ENCODE measurements at places on chromosomes 5 and 9.
A peak's percentile ranks its signal among the peaks of the same experiment; 100 is the strongest.

DNA sequence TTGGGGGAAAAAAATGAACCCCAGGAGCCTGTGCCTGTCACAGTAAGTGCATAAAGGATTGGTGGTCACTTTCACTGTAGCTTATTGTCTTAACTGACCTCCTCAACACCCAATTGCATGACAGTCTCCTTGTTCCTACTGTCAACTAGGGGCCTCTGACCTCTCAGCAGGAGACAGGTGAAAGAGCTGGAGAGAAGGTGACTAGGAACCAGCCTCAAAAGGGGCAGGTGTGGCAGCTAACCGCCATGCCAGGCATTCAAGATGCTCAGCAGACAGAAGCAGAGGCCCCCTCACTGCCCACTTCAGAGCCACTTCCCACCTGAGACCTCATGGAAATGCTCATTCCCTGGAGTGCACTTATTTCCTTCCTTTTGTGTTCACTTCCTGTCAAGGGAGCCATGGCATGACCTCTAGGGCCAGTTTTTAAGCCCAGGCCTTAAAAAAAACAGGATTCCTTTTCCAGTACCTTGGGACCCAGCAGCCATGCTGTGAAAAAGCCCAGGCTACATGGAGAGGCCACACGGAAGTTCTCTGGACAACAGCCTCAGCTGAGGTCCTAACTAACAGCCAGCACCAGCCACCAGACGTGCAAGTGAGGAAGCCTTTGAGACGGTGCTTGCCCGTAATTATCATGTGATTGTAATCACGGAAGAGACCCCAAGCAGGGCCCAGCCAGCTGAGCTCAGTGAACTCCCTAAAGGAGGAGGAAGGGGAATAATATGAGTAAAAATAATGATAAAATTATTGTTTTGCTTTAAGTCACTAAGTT lies 74.9 kb downstream of the NSUN2 start:
- DNase-seq = no peak

- DNase-seq = no peak
These were observed 124.0 kb downstream of the ESM1 start for GRCh38 chr5:54861212-54861894.

DNA sequence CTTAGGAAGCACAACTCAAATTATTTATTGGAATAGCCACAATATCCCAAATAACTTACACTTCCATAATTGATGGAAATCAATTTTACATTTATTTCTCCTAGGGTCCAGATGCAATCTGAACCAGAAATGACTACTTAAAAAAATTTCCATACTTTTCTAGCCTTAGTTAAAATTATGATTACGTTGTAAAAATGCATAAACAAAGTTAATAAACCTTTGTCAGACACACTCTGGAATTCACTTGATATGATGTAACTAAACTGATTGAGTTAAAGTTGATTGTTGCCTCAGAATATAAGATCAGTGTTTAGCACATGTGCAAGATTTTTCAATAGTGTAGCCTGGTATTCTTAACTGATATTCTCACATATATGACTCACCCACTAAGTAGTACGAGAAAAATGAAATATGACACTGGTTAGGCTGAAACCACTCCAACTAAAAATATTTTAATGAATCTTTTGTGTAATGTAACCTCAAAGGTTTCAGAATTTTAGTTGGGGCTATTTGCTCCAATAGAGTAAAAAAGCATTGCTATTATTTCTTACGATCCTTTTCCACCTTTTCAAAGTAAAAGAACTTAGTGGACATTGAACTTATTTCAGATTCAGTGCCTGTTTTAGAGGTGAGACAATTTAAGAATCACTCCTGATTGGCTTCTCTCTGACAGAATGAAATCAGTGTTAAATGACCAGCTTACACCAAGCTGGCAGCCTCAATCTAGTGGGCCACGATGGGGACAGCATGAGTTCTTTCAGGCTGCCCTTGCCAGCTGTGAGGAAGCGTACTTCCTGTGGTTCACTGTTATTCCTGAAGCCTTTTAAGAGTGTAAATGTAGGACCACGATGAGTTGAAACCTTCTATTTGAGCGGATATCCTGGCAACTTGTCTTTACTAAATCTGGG lies 277.2 kb upstream of the CDH9 start:
- DNase-seq = no peak

GRCh38 chr9:114149765-114150340 lies 5.5 kb upstream of the COL27A1 start:
- DNase-seq = no peak

DNA sequence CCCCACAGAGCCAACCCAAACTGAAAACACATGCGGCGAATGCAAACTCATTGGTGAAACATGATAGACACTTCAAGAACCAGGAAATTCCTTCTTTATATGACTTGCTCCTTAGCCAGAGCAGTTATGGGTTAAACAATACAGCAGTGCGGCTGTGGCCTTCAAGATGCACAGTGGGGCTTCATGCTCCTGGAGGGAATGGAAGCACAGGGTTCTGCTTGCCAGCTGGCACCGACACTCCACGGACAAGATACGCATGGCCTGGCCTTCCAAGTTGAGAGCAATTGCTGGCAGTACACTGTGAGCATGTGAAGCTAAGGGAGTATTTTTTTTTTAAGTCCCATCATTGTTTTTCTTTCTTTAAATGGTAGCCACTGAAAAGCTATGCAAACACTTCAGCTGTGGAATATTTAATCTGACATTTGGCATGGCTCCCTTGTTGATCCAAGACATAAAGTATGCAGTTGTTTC lies 451.6 kb upstream of the CD180 start:
- DNase-seq = no peak

- peak; percentile 56 for DNase-seq
These were observed at the start of gene PRR7 for GRCh38 chr5:177446200-177447065. Gene PRR7, plus strand, starts transcription at chr5:177446814. Its CDS starts 8,254 bp downstream, at chr5:177455068.

DNA sequence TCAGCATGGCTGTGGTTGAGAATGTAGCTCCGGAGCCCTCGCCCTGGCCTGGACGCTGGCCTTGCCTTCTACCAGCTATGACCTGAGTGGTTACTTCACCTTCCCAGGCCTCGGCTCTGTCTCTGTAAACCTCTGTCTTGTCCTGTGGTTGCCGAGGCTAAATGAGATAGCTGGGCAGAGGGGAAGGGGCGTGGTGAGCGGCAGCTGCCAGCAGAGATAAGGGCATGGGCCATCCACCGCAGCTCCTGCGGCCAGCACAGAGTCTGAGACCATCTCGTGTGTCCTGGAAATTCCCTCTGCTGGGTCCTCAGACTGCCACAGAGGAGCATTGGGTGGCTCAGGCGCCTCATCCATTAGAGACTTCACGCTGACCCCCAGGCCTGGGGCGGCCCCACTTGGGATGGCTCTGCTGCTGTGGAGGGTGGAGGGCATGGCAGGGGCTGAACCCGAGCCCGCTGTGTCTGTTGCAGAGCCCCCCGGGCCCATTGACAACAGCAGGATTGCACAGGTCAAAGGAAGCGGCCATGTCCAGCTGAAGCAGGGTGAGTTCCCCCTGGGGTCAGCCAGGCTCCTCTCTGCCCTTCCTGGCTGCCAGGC lies 43.9 kb downstream of the USP20 start:
- no peak for DNase-seq

- DNase-seq = no peak
These were observed 218.6 kb downstream of the PJA2 start for GRCh38 chr5:109191153-109191558.

DNA sequence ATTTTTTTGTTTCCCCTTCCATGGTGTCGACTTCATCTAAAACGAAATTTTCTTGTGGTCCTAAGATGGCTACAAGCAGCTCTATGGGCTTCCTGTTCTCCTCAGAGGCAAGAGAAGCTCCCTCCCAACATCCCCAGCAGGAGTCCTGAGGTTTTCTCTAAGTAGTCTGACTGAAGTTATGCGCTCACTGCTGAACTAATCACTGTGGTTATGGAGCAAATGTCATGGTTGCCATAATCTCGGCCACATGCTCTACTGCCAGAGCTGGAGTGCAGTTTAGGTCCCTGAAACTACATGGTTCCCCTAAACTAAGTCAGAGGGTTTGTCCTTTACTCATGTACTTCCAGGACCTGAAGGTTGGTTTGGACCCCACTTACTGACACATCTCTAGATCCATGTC lies 68.0 kb upstream of the MAMDC2 start:
- DNase-seq = no peak

GRCh38 chr5:23089286-23089685 lies 236.1 kb upstream of the CDH12 start:
- no peak for DNase-seq

- no peak for DNase-seq
These were observed 904 bp downstream of the RPL12 start for GRCh38 chr9:127450243-127450760.

GRCh38 chr9:134169724-134170401 lies 5.5 kb upstream of the RNU6ATAC start:
- DNase-seq = no peak

All from stimulated activated CD4-positive, alpha-beta T cell treated with anti-CD3 and anti-CD28 coated beads, Interleukin-15, amount 100 ng/mL, for 48 hours (primary cell).